ENCODE measurements at places on chromosomes 5 and 9.

DNA sequence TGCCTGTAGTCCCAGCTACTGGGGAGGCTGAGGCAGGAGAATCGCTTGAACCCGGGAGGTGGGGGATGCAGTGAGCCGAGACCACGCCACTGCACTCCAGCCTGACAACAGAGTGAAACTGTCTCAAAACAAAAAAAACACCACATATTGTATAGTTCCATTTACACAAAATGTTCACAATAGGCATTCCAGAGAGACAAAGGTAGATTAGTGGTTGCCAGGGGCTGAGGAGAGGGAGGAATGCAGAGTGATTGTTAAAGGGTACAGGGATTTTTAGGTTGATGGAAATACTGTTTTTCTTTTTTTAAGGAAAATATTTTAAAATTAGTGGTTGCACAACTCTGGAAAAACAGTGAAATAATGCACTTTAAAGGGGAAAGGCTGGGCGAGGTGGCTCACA, 19.6 kb downstream of the ETF1 start:
- no peak for DNase-seq

DNA sequence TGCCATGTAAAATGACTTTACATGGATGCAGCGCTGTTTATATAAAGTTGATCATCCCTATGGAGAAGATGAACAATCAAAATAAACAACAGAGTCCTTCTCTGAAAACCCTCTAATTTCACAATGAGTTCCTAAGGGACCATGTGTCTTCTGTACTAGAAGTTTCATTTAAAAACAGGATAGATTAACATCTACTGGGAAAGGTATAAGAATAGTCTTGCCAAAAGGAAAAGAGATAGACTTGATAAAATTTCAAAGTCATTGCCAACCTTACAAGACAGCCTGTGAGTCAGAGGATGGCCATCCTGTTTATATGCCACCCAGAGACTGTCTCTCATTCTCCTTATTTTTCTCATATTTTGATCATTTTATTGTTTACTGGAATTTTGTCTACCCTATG, 367.1 kb upstream of the PDE4D start:
- DNase-seq = no peak

DNA sequence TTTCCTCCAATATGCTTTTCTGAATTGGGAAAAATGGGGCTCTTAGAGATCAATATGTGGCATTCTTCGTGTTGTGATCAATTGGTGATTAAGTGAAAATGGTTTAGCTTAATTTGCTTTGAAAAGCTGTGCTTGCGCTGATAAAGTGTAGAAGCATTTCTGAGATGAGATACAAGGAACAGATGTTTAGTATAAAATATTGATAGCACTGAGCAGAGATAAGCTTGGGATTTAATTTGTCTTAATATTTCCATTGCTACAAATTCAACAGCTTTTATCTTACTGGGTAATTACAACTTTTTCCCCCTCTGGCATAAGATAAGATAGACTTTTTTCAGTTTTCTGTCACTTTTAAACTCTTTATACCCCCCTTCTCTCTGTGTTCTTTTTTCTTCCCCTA, 2204.9 kb upstream of the WWC1 start:
- DNase-seq = no peak

GRCh38 chr5:130541617-130542221, 623.3 kb downstream of the HINT1 start:
- no peak for DNase-seq

DNA sequence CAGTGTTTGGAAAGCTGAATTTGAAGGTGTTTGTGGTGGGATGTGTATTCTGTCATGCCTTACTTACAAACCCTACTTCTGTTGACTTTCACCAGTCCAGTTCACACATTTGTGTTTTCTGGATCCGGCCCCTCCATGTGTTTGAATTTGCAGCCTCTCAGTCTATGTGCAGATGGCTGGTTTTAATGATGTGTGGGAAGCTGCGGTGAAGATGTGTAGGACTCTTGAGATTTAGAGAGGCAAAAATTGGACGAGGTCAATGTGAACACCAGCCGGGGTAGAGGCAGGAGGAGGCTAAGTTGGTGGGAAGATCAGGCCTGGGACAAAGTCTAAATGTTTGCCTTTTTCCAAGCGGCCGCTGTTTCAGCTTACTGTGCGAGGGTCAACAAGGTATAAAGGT, 115.4 kb upstream of the KLF9 start:
- no peak for DNase-seq

- DNase-seq = no peak
These were observed 76.3 kb downstream of the AOPEP start for GRCh38 chr9:94802793-94803192.

DNA sequence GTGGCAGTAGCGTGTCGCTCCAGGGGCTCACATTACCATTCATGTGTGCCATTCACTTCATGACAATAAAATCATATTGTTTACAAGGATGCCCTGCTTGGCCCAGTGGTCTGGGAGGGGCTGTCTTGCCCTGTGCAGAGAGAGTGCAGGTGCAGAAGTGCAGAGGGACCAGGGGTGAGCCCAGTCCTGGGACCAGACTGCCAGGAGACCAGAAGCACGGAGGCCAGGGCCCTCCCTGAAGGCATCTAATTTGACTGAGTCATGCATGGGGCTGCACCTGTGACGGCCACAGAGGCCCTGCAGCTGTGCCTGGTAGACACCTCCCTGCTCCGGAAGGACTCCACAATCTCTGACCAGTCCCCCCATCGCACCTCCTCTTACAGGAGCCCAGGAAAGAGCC, 164.4 kb upstream of the FOXD4L5 start:
- no peak for DNase-seq

GRCh38 chr5:143166661-143167420, 236.6 kb downstream of the NR3C1 start:
- no peak for DNase-seq

DNA sequence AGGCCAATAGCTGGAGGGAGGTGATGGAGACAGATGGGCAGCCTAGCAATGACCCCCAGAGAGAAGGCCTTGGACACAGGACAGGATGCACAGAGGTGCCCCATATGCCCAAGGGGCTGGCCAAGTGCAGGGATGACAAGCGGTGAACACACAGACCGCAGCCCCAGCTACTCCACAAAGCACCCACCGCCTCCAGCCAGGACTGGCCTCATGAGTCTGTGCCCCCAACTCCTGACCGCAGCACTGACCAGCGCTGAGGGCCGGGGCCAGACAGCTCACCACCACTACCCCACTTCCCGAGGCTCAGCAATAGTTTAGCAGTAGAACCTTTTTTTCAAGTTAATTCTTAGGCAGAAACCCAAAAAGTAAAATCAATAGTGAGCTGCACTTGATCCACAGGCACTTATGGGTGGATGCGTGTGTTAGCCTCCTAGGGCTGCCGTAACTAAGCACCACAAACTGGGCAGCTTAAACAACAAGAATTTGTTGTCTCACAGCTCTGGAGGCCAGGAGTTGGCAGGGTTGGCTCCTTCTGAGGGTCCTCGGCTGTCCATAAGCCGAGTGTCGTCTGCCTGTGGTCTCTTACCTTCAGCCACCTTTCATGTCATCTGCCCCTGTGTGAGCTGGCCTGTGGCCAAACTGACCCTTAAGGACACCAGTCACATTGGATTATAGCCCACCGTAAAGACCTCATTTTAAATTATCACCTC, 14.1 kb downstream of the ROR2 start:
- no peak for DNase-seq

- DNase-seq = no peak
These were observed 501.3 kb upstream of the RORB start for GRCh38 chr9:73995836-73996235.

GRCh38 chr5:80479713-80480112, 8.2 kb upstream of the FAM151B start:
- DNase-seq = no peak

DNA sequence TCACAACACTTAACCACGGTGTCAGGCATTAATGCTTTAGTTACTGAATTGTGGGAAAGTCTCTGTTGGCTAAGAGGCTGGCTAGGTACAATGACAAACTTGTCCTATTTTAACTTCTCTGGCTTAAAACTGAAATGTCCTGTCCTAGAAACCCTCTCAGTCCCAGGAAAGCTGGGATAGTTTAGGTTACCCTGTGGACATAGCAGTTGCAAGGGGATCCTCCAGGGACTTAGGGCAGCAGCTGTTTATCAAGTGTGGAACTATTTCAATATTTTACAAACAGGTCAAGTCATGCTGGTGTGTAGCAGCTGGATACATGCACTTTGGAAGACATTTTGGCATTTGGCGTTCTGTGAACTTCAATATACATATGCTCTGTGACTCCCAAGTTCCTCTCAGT, 95.0 kb upstream of the ARRDC3 start:
- DNase-seq = no peak

GRCh38 chr5:10936081-10936855, 175.2 kb upstream of the DAP start:
- DNase-seq = no peak

Measured in AG20443 (cell line).